ENCODE measurements at places on chromosomes 3 and 15.
A peak's percentile ranks its signal among the peaks of the same experiment; 100 is the strongest.

GRCh38 chr3:20760981-20761380 lies 575.0 kb upstream of the SGO1 start:
- DNase-seq: no peak

DNA sequence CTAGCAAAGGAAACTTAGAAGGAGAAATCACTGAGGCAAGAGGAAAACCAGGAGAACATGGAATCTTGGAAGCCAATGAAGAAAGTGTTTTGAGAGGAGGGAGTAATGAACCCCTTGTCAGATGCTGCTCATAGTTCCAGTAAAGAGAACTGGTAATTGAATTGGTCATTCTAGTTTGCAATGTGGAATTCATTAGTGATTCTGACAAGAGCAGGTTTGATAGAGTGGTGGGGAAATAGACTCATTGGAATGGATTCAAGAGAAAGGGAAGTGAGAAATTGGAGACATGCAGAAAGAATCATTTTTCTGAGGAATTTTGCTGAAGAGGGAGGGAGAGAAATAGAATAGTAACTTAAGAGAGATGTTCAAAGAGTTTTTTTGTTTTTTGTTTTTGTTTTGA lies 21.0 kb downstream of the GLCE start:
- no peak for DNase-seq

DNA sequence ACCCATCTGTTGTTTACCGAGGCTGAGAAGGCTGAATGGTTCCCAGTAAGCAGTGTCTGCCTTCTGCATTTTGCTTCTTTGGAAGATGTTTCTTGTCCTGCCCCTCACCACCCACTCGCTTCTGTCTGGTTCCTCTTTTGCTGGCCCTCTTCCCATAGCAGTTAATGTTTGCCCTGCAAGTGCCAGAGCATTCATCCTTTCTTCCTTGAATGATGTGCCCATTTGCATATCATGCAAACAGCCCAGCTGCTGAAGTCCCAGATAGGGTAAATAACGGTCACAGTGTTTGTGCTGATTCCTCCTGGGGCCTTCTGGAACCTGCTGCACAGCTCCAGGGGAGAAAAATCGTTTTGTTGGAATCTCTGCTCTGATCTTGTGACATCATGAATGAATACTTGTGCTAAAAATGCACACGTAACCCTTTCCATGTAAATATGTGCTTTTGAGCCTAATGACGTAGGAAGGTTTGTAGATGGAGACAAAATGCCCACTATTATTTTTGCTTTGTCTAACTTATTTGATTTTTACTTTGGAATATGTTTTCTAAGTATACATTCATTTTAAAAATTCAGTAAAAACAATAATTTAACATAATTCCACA lies 381.0 kb downstream of the SOX2 start:
- no peak for DNase-seq

DNA sequence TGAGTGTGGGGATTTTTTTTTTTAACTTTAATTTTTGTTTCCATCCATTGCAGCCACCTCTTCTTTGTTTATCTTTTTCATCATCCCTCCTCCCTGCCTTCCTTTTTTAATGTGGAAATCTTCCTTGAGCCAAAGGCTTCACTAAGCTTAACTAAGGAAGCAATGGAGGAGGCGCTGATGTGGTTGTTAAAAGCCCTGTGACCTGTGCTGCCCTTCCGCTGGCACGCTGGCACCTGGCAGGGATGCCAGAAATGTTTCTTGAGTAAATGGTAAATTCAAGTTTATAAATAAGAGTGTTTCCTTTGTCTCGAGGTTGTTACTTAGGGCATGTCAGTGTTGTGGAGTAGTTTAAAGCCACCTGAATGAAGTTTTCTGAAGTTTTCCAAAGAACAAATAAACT lies 69.4 kb downstream of the CRTC3 start:
- no peak for DNase-seq

DNA sequence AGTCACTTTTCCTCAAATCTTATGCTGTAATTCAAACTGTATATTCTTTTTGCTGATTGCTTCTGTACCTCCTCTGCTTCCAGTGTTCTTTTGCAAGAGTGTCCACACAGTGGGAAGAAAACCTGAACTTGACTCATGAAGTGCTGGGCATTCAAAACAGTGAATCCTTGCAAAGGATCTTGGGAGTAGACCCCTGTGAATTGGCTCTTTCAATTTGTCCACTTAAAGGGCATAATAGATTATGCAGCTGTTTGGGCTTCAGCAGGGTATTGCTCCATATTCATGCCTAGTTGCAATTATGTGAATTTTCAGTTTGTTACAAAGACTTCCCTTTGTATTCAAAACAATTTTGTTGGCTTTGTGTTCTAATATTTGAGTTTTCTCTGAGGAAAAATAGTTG lies 11.4 kb downstream of the ZFAND6 start:
- DNase-seq: no peak

GRCh38 chr3:61535826-61536225 lies 25.5 kb upstream of the PTPRG start:
- DNase-seq: no peak

- no peak for DNase-seq
These were observed 83.4 kb upstream of the FGF7 start for GRCh38 chr15:49339656-49340055.

DNA sequence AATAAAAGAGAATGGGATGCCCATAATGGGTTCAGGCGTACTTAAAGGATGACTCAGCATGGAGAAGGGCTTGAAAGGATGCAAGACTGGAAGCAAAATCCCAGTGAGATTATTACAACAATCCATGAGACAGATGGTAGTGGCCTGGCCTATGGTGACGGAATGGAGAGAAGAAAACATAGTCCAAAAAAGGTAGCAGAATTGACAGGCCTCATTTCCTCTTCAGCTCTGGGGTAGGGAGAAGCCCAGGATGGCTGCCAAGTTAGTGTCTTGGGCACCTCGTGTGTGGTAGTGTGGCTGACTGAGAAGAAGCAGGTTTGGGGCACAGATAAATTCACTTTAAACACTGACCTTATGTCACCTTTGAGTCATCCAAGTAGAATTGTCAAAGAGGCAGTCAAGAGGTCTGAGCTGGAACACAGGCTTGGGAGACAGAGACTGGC lies 18.1 kb downstream of the MB21D2 start:
- no peak for DNase-seq

DNA sequence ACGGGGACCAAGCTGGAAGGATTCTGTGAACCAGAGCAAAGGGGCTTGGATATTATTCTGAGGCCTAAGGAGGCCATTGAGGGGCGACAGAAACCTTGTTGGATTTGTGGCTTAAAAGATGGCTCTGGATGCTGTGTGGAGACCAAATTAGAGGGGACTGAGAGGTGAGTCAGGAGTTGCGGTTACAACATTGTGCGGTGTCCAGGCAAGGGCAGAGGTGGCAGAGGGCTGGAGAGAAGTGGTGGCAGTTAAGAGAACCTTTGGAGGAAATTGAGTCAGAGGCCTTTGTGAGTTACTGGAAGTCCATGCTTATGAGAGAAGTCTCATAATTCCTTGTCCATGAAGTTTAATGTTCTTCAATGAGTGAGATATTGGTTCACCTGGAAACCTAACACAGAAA lies 143.2 kb downstream of the FAM43A start:
- DNase-seq: no peak

GRCh38 chr3:72629191-72629631 lies 219.0 kb downstream of the SHQ1 start:
- DNase-seq: no peak

DNA sequence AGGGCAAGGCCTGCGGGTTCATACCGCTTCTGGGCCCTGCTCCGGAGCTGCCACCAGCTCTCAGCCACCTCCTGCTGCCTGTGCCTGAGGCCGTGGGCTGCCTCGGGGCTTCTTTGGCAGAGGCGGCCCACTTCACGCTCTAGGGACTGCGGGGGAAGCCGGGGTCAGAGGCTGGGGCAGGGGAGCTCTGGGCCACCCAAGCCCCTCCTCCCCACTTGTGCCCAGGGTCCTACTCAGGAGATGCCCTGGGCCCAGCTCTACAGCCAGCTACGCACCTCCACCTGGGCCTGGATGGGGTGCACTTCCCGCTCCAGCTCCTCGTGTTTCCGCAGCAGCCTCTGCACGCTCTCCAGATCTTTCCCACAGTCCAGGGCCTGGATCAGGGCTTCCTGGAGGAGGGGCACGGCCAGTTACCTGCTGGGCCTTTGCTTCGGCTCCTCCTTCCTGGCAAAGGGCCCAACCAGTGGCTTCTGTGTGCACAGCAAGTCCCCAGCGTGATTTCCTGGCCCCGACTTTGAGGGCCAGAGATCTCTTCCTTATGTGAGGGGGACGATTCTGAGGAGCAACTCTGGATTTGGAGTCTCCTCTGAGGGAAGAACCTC lies 24.0 kb downstream of the PLA2G4B start:
- DNase-seq: no peak

GRCh38 chr3:10248984-10249748 lies 907 bp downstream of the TATDN2 start:
- DNase-seq: peak; percentile 28

DNA sequence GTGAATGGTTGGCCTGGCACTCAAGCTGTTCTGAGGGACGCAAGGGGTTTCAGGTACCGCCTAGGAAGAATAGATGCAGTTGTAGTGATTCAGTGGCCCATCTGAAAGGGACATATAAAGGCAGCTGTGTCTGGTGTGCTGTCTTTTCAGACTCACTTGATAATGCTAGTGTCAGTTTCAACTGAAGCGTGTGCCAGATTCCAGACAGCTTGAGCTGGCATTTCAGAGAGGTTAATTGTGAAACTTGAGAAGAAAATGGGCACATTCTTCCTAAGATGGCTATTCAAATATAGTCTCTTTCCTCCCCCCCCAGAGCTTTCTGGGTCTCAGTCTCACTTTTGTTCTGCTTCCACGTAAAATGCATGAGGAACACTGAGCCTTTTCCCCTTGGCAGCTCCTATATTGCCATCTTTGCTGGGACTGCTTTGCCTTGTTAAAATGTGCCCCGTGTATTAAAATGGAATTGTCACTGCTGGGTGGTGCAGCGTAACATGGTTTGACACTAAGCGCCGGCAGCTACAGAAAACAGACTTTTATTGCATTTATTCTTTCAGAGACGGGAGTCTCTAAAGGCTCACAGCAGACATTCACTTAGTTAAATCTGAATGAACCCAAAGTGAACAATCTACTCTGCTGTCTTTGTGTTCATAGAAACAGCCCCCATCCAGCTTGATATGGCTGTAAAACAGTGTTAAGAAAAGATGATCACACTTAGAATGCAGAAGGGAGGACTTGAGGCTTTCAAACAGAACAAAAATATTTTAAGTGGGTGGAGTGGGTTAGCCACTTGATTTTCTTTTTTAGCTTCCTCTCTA lies 478.7 kb downstream of the RBMS3 start:
- no peak for DNase-seq

- no peak for DNase-seq
These were observed 39.3 kb downstream of the LRRK1 start for GRCh38 chr15:100958326-100959065.

- no peak for DNase-seq
These were observed 727.8 kb upstream of the CFAP20DC start for GRCh38 chr3:59777667-59778077.

GRCh38 chr3:11582191-11582968 lies 61.3 kb downstream of the VGLL4 start:
- DNase-seq: peak; percentile 56

DNA sequence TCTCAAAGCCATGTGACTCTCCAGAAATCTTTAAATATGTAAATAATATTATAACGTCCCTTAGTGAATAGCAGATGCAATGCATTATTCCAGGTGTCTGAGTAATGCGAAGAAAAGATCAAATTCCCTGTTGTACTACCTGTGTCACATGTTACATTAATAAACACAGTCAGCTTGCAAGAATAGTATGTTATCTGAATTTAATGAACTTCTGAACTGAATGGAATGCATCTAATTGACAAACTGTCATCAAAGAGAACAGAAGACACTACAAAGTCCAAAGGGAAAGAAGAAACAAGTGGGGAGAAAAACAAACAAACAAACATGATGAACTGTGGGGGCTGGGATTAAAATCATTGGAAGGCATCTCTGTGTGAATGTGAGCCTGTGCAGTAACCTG lies 508.8 kb downstream of the LPP start:
- DNase-seq: no peak

DNA sequence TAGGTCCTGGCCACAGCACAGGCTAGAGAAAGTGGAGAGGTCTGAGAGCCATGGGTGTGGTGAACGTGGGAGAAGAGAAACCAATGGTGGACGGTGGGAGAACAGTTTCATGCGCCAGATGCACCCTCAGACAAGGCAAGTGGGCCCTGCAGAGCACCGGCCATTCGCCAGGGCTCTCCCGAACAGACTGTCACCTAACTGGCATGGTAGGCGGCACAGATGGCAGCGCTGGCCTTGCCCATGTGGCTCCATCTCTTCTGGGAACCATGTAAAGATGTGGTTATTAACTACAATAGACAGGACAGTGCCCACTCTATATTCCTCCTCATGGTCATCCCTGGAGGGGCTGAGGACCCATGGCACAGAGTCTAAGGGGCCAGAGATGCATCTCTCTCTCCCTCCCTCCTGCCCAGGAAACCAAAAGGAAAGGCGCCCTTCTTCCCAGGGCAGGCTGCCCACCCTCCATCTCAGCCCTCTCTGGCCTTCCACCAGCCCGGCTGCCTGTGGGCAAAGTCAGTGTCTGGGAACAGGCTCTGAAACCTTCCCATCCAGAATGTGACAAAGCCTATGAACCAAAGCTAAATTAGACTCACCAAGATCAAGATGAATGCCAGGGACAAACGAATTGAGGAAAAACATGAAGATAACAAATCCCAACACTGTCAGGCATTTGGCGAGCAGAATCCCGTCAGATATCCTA lies 147.8 kb downstream of the OCA2 start:
- no peak for DNase-seq

GRCh38 chr15:45126535-45127158 lies 3.0 kb downstream of the DUOXA1 start:
- DNase-seq: no peak

- no peak for DNase-seq
These were observed 119.2 kb downstream of the FBLN2 start for GRCh38 chr3:13668136-13668535.

GRCh38 chr15:98555173-98555515 lies 93.2 kb upstream of the IGF1R start:
- DNase-seq: no peak

- DNase-seq: no peak
These were observed 12.5 kb downstream of the EPB42 start for GRCh38 chr15:43208052-43209002.

GRCh38 chr3:40971191-40972168 lies 227.8 kb upstream of the CTNNB1 start:
- no peak for DNase-seq

DNA sequence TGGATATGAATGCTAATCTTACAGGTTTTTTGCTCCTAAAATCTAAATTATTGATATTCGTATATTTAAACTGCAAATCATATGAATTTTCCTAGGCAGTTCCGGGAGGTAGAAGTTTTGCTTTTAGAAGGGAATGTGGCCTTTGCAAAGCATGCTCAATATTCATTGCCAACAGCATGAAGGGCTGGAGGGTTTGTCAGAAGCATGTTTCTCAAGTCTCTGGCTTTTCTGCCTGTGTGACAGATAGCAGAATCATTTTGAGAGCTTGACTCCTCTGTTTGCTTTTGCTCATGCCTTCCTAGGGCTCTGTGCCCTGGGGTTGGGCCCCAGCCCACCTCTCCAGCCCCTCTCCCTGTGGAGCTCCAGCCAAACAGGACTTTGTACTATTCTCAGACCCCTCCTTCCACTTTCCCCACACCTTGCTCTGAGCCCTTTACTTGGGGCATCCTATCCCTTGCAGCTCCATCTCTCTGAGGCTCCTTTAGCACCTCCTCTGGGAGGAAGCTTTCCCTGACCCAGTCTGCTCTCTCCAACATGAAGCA lies 91.3 kb downstream of the ARNT2 start:
- no peak for DNase-seq

All from nephron progenitor cell (in vitro differentiated cells).